ENCODE measurements at places on chromosomes 2 and 18. TPM values are rescaled to one million over a fixed set of nuclear protein-coding genes. Genes with fewer than 3 reads are reported as not detected.

GRCh38 chr18:59272221-59272888, 899 bp downstream of the RAX start:
- DNase-seq, result no peak

DNA sequence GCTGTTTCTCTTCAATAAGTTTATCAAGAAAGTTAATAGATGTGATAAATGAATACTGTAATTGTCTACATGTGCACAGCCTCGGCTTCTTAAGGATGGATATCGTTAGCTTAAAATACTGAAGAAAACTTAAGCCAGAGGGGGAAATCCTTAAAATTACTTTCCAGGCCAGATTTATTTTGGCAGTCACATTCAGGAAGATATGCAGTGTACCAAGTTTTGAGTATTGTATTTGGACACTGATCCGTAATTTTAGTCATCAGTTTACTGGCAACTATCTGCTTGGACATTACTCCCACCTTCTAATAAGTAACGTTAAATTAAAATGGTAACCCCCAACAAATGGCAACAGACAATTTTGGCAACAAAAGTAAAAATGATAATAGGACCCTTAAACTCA, 770.0 kb upstream of the ZEB2 start:
- DNase-seq, result no peak

- DNase-seq, result no peak
These were observed 693.3 kb upstream of the KLHL29 start for GRCh38 chr2:22691666-22692065.

The EMILIN2 gene
- 12.9 TPM for polyA plus RNA-seq

GRCh38 chr2:65818873-65819451, 386.6 kb upstream of the SPRED2 start:
- no peak for DNase-seq

The CD8B2 gene
- 0.40 TPM for polyA plus RNA-seq

DNA sequence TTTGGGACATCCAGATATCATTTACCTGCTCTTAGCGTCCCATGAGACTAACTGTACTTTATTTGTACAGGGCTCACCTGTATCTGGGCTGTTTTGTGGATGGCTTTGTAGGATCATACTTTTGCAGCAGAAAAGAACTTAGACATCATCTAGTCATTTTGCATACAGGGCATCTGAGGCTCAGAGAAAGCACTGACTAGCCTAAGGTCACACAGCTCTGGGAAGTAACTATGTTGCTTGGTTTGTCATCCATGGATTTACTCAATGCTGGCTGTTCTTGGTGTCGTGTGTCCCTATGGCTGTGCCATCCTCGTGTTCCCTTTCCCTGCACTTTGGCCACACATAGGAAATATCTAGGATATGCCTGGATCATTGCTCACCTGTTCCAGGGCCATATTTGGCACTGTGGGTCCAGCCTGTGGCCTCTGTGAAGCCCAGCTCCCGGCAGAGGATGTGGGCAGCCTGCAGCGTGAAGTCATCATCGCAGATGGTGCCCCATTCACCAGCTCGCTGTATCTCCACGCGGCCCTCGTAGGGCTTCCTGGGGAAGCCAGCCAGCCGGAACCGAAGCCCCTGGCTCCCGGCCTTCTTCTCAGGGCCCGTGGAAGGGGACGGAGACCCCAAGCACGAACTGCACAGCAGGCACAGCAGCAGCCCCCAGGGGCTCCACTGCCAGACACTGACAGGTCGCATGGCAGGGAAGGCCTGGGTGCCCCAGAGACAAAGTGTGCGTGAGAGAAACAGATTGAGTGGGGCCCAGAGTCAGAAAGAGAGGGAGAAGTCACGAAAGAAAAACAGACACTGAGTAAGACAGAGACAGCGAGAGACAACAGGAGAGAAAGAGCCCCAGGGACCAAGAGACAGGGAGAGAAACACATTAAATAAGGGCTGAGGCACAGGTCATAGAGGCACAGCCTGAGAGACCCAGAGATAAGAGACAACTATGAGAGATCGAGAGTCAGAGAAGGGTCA, 1.5 kb downstream of the LOXL3 start:
- DNase-seq, result no peak

The FN1 gene
- 580 TPM for polyA plus RNA-seq

The CTAGE1 gene
- polyA plus RNA-seq, result 0.05 TPM

The SIX2 gene
- 20.8 TPM for polyA plus RNA-seq

The HMSD gene
- polyA plus RNA-seq, result 1.1 TPM

- DNase-seq, result no peak
These were observed 1288.7 kb downstream of the CNTNAP5 start for GRCh38 chr2:125313806-125314205.

GRCh38 chr2:26721115-26722032, 28.9 kb downstream of the KCNK3 start:
- no peak for DNase-seq

The DSG2 gene
- polyA plus RNA-seq, result 58.3 TPM

- no peak for DNase-seq
These were observed 470.1 kb downstream of the DLGAP1 start for GRCh38 chr18:3985020-3985419.

- DNase-seq, result no peak
These were observed 31.3 kb downstream of the PPM1B start for GRCh38 chr2:44200011-44200410.

DNA sequence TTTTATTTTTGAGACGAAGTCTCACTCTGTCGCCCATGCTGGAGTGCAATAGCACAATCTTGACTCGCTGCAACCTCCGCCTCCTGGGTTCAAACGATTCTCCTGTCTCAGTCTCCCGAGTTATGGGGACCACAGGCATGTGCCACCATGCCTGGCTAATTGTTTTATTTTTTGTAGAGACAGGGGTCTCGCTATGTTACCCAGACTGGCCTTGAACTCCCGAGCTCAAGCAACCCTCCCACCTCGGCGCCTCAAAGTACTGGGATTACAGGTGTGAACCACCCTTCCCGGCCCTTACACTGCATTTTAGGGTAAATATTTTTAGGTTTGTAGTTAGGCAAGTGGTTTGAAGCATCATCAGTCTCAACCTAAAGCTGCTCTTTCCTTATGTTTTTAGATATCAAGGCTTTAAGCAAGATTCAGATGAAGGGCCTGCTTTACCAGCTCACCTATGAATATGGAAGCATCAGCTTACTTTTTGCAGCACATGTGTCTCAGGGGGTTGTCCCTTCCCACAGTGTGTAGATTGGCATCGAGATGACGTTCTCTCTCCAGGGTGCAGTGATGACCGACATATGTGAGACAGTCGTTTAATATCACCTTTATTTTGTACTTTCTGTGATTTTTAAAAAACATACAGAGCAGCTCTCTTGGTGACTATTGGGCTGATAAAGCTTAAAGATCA, 47.2 kb downstream of the ATIC start:
- DNase-seq, result no peak

GRCh38 chr2:70566464-70566863, 12.8 kb upstream of the TGFA start:
- DNase-seq, result no peak

Data from left renal pelvis (tissue), 4 donors.